Hindlimb muscle (tissue), 1 donor: ENCODE measurements at places on chromosomes 11 and 22.

GRCh38 chr22:31143038-31143437 lies 2.7 kb upstream of the PLA2G3 start:
- DNase-seq = no peak

DNA sequence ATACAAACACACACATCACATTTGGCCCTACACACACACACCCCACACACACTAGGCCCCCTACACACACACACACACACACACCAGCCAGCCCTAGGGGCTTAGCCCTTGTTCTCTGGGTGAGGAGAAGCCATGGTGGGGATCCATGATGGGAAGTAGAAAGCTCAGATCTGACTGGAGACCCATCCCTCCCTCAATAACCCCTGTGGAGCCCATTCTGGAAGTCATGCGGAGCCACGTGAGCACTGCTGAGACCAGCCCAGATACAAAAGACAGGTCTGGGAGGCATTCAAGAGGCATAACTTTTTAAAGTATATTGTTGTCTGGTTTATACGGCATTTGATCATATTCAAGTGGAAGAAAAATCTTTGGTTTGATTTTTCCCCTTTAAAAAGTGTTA lies 448.5 kb downstream of the SOX6 start:
- no peak for DNase-seq

GRCh38 chr11:2270322-2271076 lies at the start of gene ASCL2:
TSS of gene ASCL2 (minus strand) at chr11:2270588. CDS start at chr11:2270332, 256 bp downstream.
- DNase-seq = no peak

DNA sequence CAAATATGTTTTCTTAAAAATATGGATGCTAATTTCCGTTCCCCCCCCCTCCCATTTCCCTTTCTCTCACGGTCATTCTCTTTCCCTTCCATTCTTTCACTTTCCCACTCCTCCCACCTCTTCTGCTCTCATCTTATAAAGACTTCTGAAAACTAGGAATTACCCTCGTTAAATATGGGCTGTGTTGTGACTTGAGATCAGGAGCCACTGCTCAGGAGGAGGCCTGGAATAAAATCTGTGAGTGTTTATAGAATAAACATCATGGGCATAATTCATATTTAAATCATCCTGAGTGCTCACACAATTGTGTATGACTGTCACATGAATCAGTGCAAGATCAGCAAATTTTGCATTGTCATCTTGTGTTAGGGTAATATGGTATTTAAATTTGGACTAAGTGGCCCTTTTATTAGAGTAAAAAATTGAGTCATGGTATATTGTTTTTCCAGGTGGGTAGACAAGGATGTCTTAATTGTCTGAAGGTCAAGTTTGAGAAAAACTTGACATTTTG lies 208.0 kb downstream of the DDX10 start:
- DNase-seq = no peak

- no peak for DNase-seq
Observed at GRCh38 chr11:59247531-59248227, 35.0 kb upstream of the MPEG1 start.

GRCh38 chr11:1915795-1916131 lies 3.7 kb upstream of the TNNT3 start:
- DNase-seq = no peak

GRCh38 chr11:94754335-94754734 lies 13.8 kb upstream of the AMOTL1 start:
- DNase-seq = no peak

DNA sequence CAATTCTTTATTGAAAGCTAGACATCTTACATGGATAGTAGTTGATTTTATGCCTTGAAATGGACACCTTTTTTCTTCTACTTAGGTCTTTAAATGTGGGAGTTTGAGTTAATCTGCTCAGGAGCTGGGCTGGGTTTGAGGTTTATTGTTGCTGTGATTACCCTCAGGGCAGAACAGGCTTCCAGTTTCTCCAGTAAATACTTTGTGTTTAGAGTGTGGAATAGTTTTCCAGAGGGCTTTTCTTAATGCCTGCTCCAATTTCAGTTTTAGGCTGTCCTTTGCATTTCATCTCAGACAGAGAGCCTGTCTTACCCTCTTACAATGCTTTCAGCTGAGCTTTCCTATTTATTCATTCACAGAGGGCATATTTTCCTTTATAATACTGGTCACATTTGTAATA lies 69.9 kb upstream of the ADORA2A start:
- DNase-seq = no peak

DNA sequence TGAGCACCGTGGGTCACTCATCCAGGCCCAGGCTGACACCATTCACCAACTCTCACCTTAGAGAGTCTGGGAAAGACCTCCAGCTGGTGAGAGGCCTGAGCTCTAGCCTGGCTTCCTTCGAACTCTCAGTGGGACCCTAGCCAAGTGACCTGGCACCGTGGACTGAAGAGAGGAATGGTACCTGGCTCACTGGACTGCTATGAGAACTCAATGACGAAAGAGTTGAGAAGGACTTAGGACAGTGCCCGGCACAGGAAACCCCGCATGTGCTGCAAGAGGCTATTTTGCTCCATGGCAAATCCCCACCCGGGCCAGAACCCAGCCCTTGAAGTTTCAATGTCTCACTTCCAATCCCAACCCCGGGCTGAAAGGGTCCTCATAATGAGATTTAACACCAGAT lies 605 bp upstream of the RAPSN start:
- no peak for DNase-seq
